ENCODE measurements at places on chromosomes 16 and 17. TPM values are rescaled to one million over a fixed set of nuclear protein-coding genes. Genes with fewer than 3 reads are reported as not detected.

Gene GRAP
- total RNA-seq, result 0.20 TPM

Gene RNF43
- 0.83 TPM for total RNA-seq

Gene CCL1
- total RNA-seq, result not detected

Gene NPB
- total RNA-seq, result 0.84 TPM

Gene CA4
- 0.30 TPM for total RNA-seq

Gene NOG
- 0.78 TPM for total RNA-seq

Gene ZPBP2
- not detected for total RNA-seq

Gene SMARCE1
- total RNA-seq, result 100 TPM

Gene AGRP
- not detected for total RNA-seq

Gene RCVRN
- total RNA-seq, result not detected

Gene AURKB
- total RNA-seq, result 139 TPM

Gene SPIRE2
- 7.9 TPM for total RNA-seq

Gene GPR139
- total RNA-seq, result not detected

Gene DPEP2
- not detected for total RNA-seq

Gene ZP2
- not detected for total RNA-seq

Gene SRL
- total RNA-seq, result not detected

Gene WNT3
- total RNA-seq, result 4.2 TPM

Gene CUEDC1
- 66.2 TPM for total RNA-seq

Gene FOXF1
- total RNA-seq, result not detected

Gene PARD6A
- total RNA-seq, result 2.4 TPM

Gene C17orf50
- 0.14 TPM for total RNA-seq

Gene ALOX12
- not detected for total RNA-seq

Gene NXN
- total RNA-seq, result 25.1 TPM

Gene LAT
- 3.8 TPM for total RNA-seq

Gene KRTAP9-8
- not detected for total RNA-seq

Gene MRPS34
- 252 TPM for total RNA-seq

Gene LHX1
- 1.6 TPM for total RNA-seq

Gene CSH1
- not detected for total RNA-seq

Gene CDRT15
- not detected for total RNA-seq

Gene AHSP
- total RNA-seq, result not detected

Gene NUPR1
- total RNA-seq, result 18.5 TPM

Gene ADCY9
- total RNA-seq, result 6.6 TPM

Gene HS3ST6
- total RNA-seq, result 1.4 TPM

Gene CHST4
- not detected for total RNA-seq

Gene KRTAP4-1
- total RNA-seq, result 0.22 TPM

Gene MAF
- total RNA-seq, result 0.39 TPM

Gene GUCY2D
- not detected for total RNA-seq

Gene ZSCAN10
- 0.33 TPM for total RNA-seq

Gene SULT1A2
- total RNA-seq, result not detected

Gene FOXN1
- not detected for total RNA-seq

Gene NOMO2
- total RNA-seq, result 111 TPM

Gene CNTNAP1
- total RNA-seq, result 5.4 TPM

Gene ZG16B
- total RNA-seq, result 1.3 TPM

Gene GRIN2A
- 0.02 TPM for total RNA-seq

Gene KCNH6
- not detected for total RNA-seq

Gene KRTAP9-2
- total RNA-seq, result not detected

Gene GID4
- 11.9 TPM for total RNA-seq

Gene PLA2G10
- total RNA-seq, result not detected

Gene TMEM204
- not detected for total RNA-seq

Gene CTRL
- 1.6 TPM for total RNA-seq

Gene USP6
- 0.05 TPM for total RNA-seq

Gene CD300E
- not detected for total RNA-seq

Data from A549 treated with GW870086 at 1 μM for 4 hours (cell line).